ENCODE measurements at places on chromosomes 7 and 10. TPM values are rescaled to one million over a fixed set of nuclear protein-coding genes. Genes with fewer than 3 reads are reported as not detected.

The PAX4 gene
- total RNA-seq, result not detected

The CCDC7 gene
- 90.5 TPM for total RNA-seq

The GRID1 gene
- not detected for total RNA-seq

The ELN gene
- not detected for total RNA-seq

The CFAP70 gene
- total RNA-seq, result 3.8 TPM
